ENCODE measurements at places on chromosomes 11 and 22.

- no peak for DNase-seq
Observed at GRCh38 chr11:3158821-3159220, 6.3 kb downstream of the OSBPL5 start.

GRCh38 chr11:46367244-46367915, 14.1 kb upstream of the MDK start:
- DNase-seq: peak; percentile 40

- DNase-seq: no peak
Observed at GRCh38 chr11:109015283-109015682, 350.4 kb downstream of the DDX10 start.

GRCh38 chr11:18080451-18080850, 25.4 kb downstream of the SAAL1 start:
- no peak for DNase-seq

DNA sequence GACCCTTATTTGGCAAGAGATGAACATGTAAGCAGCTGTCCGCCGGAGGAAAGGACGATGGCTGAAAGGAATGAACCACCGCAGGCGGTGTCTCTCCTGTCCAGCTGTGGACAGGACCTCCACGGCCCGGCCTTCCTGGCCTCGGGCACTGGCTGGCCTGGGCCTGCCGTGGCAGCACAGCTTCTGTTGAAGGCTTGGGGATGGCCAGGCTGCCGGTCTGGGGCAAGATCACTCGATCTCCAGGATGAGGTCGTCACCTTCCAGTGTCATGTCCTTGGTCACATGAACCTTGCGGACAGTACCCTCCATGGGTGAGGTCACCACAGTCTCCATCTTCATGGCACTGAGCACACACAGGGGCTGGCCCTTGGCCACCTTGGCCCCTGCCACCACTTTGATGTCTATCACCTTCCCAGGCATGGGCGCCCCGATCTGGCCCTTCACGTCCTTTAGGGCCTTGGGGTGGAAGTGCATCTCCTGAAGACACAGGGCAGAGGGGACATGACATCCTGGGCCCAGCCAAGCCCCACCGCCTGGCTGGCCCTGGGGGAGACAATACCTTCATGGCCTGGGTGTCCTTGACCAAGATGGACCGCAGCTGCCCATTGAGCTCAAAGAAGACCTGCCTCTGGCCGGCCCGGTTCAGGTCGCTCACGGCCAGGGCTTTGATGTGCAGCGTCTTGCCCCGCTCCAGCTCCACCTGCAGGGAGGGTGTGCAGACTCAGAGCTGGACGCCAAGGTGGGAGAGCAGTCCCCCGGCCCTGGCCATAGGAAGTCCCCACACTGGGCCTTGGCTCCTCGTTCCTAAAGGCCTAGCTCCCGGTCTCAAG, 5.6 kb downstream of the RCE1 start:
- DNase-seq: no peak

- DNase-seq: no peak
Observed at GRCh38 chr22:48901324-48901723, 926.3 kb downstream of the BRD1 start.

- no peak for DNase-seq
Observed at GRCh38 chr22:17137861-17138425, 16.8 kb upstream of the TMEM121B start.

DNA sequence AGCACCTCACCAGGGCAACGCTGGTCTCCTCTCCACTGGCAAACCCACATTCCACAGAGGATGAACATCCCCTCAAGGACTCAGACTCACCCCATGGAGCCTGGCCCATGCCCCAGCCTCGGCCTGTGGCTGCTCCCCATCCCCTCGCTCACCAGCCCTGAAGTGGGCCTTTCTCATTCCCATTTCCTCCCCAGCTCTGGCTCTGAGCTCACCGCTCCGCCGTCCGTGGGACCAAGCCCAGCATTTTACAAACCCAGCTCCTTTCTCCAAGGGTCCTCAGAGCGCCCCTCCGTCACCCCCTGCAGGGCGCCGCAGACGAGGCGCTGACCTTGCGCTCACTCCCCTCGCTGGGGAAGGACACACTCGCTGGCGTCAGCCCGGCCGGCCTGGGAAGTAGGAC, 6.9 kb upstream of the IGF2 start:
- no peak for DNase-seq

DNA sequence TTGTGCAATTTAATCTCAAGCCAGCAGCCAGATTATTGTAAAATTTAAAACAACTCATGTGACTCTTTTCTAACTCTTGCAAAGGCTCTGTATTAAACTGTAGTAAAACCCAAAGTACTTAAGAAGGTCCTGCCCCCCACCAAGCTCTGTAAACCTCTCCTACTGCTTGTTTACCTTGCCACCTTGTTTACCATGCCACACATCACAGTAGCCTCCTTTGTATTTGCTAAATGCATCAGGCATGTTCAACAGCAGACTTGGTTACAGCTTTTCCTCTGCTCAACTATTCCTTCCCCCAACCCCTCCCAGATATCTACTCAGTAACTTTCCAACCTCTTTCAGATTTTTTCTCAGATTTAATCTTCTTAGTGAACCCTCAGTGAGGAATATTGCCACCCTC, 861.6 kb downstream of the METTL15 start:
- DNase-seq: no peak
